Inflammatory macrophage treated with lipopolysaccharide for 4 hours (primary cell): ENCODE measurements at places on chromosomes 2 and 18.

- DNase-seq, result peak; percentile 8
Observed at GRCh38 chr2:65499216-65499615, 66.8 kb upstream of the SPRED2 start.

DNA sequence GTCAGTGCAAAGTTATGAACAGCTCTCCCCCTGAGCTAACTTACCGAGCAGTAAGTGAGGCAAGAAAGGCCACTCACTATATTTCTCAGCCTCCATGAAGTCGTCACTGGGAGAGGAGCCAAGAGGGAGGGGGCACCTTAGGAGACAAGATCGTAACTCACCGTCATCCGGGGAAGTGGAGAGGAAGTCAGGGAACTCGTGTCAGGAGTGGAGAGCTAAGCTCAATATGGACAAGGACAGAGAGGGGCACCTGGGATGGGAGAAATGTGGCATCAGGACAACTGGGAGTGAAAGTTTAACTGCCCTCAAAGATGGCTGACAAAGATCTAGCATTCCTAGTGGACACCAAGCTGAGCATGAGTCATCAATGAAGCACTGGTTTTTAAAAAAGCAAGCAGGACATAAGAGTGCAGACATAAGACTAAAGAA is 37.1 kb downstream of the BCL11A start:
- DNase-seq, result peak; percentile 85

DNA sequence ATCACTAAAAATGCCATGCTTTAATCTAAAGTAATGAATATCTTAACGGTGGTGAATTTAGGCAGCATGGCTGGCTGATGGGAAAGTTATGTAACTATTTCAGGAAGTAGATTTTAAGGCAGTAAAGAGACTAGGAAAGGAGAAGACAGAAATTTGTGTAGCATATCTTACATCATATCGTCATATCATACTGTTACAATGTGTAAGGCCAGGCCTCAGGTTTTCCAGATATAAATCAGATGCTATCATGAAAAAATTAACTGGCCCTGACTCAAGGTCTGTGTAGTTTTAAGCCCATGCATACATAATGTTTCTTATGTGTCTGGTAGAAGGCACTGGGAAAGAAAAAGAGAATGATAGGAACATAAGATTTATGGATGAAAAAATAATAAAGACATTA is 8.9 kb upstream of the FAP start:
- peak; percentile 46 for DNase-seq

DNA sequence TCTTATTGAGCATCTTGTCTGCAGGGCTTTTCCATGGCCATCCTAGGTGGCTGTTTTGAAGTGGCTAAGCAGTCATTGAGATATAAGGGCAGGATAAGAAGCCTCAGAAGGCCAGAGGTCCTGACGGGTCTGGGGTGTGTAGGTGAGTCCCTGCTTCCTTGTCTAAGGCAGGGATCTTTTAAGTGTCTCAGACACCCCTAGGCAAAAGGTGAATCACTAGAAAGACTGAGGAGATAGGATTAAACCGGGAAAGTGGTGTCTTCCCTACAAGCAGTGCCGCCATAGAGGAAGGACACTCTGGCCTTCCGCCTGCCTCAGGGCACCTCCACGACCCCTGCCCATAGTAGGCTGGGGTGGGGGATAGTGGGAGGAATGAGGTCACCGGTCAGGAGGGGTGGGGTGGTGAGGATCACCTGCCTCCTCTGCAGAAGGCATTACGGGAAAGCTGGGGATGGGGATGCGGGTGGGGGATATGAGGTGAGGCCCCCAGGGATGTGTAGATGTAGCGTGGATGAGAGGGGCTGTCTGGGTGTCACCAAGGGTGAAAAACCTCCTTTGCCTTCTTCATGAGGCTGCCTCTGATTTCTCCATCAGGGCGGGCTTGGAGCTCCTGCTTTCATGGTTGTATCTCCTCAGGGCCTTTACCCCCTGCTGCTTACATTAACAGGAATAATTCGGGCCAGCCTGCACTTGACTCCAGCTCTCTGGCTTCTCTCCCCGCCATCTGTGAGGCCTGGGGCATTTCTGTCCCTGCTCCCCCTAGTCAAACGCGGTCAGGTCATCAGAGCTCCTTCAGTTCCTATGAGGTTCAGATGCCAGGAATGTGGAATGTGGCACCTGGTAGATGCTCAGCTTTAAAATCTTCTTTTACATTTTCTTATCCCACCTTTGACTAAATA is 244.0 kb downstream of the DYSF start:
- DNase-seq, result no peak

DNA sequence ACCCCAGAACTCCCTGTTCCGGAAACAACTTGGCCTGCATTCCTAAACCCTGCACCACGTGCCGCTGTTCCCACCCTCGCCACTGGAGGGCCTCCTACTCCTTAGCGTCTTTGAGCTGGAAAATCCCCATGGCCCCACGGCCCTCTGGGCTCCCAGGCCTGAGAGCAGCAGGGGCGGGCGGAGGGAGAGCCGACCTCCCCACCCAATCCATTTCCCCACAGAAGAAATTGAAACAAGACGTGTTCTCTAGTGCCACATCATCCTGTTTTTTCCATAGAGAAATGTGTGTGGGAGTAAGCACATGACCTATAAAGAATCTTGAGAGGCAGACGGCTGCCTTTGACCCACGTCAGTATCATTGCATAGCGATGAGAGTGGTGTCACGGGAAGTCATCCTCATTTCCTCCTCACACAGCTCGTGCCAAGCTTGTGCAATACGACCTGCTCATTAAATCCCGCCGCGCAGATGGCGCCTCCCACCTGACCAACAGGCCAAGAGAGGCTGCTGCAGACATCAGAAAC is 79.2 kb downstream of the LAMA1 start:
- DNase-seq, result peak; percentile 71

GRCh38 chr2:120914839-120915521 is 179.3 kb downstream of the GLI2 start:
- DNase-seq, result no peak

GRCh38 chr2:239215136-239215925 is 185.5 kb downstream of the HDAC4 start:
- DNase-seq, result no peak

DNA sequence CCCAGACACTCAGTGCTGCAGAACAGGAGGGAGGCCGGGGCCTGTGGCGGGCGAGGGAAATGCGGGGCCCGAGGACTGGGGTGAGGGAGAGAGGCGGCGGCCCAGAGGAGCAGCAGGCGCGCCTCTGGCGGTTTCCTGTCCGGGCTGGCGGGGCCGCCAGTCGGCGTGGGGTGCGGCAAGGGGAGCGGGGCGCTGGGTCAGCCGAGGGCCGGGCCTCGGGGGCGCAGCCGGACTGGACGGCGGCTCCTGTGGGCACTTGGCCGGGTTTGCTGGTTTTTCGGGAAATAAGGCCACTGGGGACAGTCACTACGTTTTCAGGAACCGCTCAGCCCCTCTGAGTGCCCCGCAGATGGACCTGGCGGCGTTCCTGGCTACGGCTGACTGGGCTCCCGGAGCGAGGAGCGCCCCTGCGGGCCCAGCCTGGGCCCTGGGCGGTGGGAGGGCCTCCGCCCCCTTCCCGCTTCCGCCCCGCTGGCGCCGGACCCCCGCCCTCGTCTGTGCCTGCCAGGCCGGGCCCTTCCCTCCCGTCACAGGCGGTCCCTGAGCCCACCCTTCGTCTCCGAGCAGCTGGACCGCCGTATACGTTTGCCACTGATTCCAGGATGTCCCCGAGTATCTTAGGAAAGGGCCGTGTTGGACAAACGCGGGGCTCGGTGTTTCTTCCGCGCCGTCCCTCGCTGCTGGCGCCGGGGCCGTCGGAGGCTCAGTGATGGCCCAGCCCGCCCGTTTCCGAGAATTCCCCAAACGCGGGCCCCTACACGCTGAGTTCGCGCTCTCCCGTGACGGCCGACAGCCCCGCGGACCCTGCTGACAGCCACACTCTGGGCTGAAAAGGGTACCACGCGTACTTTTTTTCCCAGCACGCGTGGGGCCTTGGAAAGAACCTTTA is 84.6 kb downstream of the FAM210A start:
- DNase-seq, result no peak

GRCh38 chr2:191637182-191638078 is 40.5 kb upstream of the NABP1 start:
- peak; percentile 94 for DNase-seq

DNA sequence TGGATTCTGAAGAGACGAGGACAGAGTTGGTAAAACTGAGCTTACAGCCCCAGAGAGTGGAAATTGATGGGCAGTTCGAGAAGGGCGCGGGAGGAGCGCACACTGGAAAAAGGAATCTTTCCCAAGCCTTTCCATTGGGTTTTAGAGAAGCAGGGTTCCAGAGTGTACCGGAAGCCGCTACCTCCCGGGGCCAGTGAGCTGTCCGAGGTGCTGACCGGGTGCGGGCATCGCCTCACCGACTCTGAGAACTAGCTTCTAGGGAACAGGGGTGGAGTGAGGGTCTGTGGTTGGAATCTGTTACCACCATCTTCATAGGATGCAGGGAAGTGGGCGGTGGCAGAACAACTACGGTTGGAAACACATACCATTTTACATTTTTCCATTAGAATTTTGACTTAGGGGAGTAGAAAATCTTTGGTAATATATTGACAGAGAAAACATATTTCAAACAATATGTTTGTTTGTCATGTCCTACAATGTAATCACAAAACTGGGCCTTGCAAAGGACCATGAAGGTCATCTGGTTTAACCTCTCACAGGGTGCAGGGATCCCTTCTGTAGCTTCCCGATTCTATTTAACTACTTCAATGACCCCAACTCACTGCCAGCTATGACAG is 724 bp downstream of the NMS start:
- no peak for DNase-seq

DNA sequence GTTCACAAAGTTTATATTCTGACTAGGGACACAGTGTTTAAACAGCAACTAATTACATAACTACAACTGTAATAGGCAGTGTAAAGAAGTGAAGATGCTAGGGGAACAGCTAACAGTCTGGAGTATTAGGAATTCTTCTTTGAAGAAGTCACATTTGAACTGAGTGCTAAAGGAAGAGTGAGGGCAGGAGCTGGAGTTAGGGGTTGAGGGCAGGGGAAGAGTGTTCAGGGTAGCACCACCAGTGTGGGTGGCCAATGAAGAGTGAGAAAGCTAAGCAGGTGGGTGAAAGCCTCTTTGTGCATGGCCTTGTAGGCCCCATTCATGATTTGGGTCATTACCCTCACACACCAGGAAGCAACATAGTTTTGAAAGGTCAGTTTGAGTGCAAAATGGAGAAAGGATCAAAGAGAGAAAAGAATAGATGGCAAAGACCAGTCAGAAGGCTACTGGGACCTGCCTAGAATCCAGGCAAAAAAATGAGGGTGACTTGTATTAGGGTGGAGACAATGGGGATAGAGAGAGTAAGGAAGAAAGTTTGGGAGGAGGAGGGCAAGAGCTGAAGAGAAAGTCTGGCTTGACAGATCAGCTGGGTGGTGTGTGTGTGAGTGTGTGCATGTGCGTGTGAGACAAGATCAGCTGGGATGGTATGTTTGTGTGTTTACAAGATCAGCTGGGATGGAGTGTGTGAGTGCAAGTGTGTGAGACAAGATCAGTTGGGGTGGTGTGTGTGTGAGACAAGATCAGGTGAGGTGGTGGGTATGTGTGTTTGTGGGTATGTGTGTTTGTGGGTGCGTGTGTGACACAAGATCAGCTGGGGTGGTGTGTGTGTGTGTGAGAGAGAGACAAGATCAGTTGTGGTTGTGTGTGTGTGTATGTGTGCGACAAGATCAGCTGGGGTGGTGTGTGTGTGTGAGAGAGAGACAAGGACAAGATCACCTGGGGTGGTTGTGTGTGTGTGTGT is 43.6 kb upstream of the AGPS start:
- no peak for DNase-seq

GRCh38 chr18:35835833-35836232 is 136.6 kb upstream of the RMP24 start:
- peak; percentile 95 for DNase-seq

- peak; percentile 56 for DNase-seq
Observed at GRCh38 chr18:24488824-24489493, 28.5 kb downstream of the HRH4 start.

- DNase-seq, result peak; percentile 64
Observed at GRCh38 chr2:171523088-171524017, 1.1 kb downstream of the CYBRD1 start.

DNA sequence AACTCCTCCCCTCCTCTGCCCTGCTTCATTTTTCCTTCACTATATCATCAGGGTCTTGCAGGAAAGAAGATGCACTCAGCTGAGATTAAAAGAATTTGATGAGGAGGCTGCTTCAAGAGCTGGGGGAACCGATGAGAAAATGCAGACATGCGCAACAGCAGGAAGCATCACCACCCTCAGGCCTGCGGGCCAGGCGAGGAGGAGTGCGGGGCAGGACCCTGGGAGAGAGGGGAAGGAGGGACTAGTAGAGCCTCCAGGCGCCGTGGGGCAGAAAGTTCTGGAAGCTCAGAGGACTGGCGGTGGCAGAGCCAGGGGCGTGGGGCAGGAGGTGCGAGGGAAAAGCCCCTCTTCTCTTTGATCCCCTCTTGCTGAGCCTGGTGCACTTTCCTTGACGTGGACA is 108.2 kb downstream of the CD226 start:
- DNase-seq, result no peak

- DNase-seq, result no peak
Observed at GRCh38 chr2:219165058-219165911, 4.5 kb downstream of the SLC23A3 start.

DNA sequence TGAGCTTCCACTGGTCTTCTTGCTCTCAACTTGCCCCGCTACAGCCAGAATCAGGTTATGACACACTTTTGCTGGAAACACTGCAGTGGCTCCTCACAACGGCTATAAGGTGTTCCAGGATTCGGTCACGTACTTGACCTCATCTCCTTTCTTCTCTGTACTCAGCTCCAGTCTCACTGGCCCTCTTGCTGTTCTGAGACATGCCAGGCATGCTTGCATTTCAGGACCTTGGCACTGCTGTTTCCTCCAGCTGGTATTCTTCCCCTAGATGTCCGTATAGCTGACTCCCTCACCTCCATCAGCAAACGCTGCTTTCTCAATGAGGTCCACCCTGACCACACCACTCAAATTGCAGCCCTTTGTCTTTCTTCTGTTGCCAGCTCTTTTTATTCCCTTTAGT is 31.9 kb upstream of the C1GALT1C1L start:
- DNase-seq, result no peak

GRCh38 chr2:148674063-148675020 is 29.8 kb downstream of the EPC2 start:
- peak; percentile 30 for DNase-seq

GRCh38 chr18:22558945-22559385 is 141.2 kb upstream of the CTAGE1 start:
- DNase-seq, result no peak

GRCh38 chr18:12652861-12653401 is 5.0 kb downstream of the SPIRE1 start:
- peak; percentile 28 for DNase-seq

DNA sequence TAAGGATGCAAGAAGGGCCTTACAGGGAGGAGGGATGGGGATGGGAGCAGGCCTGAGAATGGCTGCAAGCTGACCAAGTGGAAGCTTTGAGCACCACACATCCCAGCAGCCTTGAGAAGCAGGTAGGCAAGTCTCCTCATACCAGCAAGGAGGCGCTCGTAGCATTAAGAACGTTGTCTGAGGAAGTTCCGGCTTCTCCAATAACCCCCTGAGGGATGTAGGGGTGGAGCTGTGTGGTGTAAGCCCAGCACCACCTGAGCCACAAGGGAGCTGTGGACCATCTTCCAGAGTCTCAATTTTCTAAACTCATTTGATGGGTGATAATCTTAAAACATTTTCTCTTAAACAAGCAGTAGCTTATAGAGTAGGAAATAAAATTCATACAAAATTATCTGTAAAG is 50.6 kb downstream of the ST3GAL5 start:
- DNase-seq, result no peak
